Aorta (tissue), 5 donors: ENCODE measurements at places on chromosomes 6 and 20. TPM values are rescaled to one million over a fixed set of nuclear protein-coding genes. Genes with fewer than 3 reads are reported as not detected.

GRCh38 chr6:138291849-138292181, 73.5 kb upstream of the PBOV1 start:
- DNase-seq = no peak

GRCh38 chr6:105587349-105588122, 184.7 kb upstream of the PREP start:
- no peak for DNase-seq

DNA sequence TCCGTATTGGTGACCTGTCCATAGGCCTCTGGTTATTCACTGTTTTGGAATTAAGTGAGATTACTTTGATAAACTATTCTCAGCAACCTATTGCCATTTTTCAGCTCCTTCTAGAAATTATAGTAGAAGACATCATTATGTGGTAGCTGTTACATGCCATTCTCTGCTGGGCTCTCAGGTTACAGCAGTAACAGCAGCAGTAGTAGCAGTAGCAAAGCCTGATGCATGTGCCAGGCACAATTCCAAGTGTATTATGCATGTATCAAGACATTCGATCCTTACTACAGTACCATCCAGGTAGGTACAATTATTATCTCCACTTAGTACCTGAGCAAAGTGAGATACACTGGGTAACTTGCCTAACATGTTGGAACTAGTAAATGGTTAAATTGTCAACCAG, 74.3 kb downstream of the RPS12 start:
- no peak for DNase-seq

DNA sequence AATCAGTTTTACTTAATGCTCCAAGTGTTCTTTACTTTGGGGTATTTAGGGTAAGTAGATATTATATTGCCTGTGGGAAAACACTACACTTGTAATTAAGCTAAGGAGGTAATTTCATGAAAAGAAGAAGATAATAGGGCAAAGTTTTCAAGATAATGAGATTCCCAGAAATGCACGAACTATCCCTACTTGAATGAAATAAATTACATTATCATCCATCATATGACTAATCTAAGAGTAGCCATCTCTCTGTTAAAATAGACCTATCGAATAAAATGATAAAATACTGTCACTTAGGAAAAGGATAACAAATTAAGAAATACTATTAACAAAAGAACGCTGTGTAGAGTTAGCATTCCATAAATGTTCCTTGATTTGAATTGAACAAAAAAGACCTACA, 135.1 kb upstream of the HDAC2 start:
- DNase-seq = no peak

- no peak for DNase-seq
Measured at GRCh38 chr20:46691196-46691595, 2.0 kb upstream of the TP53RK start.

- DNase-seq = no peak
Measured at GRCh38 chr6:159037756-159038290, 7.0 kb downstream of the TAGAP start.

DNA sequence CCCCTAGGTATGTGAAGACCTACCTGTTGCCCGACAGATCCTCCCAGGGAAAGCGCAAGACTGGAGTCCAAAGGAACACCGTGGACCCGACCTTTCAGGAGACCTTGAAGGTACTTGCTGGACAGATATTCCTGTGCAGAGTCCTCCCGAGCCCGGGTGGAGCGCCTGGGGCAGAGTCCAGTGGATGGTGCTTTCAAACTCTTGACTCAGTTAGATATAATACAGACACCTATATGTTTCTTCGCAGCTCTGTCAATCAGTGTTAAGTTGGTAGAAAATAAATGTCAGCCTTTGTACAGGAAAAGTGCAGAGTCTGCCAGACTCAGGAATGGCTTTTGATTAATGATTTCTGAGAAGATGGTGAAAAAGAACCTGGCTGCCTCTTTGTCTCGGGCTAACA, 67.2 kb downstream of the EZR start:
- DNase-seq = no peak

DNA sequence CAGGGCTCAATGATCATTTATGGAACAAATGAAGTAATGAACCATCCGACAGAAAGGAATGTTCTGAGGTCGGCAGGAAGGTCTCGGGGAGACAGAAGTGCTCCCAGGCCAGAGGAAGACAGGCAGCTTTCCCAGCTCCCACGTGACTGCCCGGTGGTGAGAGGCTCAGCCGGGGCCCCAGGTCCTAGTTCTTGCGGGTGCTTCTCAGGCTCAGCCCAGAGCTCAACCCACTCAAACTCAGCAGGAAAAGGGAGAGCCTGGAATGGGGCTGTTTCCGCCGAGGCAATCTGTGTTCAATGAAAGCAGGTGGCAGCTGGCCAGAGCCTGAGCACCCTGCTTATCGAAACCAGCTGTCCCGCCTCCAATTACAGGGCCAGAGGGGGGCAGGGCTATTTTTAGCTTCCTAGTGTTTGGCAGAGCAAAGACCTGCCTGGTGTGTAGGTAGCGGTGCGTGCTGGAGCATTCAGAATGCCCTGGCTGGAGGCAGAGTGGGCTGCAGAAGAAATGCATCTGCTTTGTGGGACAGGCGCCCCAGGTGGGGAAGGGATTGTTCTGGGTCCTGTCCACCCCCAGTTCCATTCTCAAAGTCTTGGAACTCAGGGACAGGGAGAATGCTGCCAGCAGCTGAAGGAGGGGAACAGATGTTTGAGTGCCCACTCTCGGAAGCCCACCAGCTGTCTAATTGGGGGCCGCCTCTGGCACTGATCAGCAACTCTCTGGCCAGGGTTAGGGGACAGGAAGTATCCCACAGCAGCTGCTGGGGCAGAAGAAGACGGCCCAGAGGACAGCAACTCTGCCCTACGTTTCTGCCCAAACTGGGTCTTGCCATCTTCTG, 145.1 kb downstream of the PREX1 start:
- peak; percentile 88 for DNase-seq

- DNase-seq = no peak
Measured at GRCh38 chr20:4220352-4220751, 205.0 kb upstream of the RNF24 start.

GRCh38 chr6:160348223-160349019, at the start of gene SLC22A3:
TSS of gene SLC22A3 (plus strand) at chr6:160348378. CDS start at chr6:160348420, 42 bp downstream.
- DNase-seq = no peak

The MAP1LC3A gene
- total RNA-seq = 45.0 TPM

The TEAD3 gene
- total RNA-seq = 78.0 TPM

The LRRN4 gene
- total RNA-seq = not detected

The CDH26 gene
- total RNA-seq = 2.8 TPM
